ENCODE measurements at places on chromosomes 4 and X.

- DNase-seq, result no peak
Observed at GRCh38 chr4:82968972-82969371, 41.7 kb downstream of the LIN54 start.

DNA sequence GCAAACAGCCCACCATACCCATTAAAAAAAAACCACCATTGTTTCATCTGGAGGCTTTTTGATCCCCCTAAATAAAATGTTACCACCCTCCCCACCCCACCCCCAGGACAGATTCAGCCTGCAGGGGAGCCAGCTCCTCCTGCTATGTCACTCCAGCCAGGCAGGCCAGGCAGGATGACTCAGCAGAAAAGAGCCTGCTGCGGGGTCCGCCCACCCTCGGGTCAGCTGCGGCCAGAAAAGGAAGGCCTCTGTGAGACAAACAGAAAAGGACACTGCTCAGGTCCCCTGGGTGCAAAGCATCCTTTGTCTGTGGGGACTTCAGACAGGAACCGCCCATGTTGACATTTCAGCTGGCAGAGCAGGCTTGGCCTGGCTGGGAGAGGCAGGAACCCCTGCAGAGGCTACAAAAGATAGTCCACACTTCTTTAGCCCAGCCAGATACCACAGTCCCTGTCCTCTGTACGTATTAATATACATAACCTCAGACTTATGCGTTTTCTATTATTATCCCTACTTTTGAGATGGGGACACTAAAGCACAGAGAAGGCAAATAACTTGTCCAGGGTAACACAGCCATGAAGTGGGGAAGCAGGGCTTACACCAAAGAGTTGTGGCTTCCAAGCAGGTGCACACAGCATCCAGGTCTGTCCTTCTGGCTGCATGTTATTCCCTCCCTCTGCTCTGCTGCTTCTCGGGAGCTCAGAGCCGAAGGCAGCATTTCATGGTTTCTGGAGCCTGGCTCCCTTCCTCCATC lies 147.7 kb downstream of the CPEB2 start:
- peak; percentile 79 for DNase-seq

DNA sequence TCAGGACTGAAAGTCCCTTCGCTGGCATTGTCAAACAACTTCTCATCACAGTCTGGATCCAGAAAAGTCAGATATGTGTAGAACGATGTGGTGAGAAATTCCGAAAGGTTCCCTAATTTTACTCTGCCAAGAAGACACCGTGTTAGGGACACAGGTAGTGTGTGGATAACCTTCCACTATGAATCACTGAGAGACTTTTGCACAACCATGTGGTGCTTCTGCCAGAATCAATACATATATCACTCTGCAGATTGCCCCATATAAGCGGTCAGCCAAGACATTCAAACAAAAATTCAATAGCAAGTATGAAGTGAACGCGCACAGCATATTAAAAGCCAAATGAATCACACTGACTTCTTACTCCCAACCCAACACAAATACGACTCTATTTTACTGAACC lies 63.8 kb downstream of the PHKA2 start:
- no peak for DNase-seq

GRCh38 chr4:143185253-143186107 lies 763 bp downstream of the USP38 start:
- DNase-seq, result peak; percentile 48

DNA sequence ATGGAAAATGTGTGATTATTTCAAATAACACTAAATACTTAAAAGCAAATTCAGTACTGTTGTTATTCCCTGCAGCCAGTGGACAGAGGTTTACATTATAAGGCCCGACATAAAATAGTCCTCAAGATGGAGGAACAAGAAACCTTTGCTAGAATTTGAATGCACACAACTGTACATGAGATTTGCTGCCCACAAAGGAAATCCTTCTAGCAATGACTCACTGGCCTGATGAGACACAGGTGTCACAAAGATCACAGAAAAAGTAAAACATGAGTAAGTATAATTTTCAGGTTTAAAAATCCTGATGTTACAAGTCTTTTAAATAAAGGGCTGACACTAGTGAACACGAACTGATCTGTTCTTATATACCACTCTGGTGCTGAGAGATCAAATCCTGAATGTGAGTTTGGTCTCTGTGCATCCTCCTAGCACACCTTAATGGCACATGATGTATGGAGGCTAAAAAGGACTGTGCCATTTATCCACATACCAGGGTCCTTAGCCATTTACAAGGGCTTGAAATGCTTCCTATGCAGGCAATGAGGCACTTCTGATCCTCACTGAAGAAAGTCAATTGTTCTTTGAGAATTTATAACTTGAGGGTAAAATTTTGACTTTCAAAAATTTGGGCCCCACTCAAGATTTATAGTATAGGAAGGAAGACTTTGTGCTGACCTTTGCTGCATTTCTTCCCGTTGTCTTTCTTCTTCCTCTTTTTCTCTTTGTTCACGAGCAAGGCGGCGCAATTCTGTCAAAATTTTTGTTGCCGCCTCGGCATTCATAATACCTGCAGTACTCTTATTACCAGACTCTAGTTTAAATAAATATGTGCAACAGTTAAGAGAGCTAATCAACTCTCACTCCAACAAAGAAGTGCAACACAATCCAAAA lies 23.0 kb downstream of the MAP7D3 start:
- DNase-seq, result no peak

DNA sequence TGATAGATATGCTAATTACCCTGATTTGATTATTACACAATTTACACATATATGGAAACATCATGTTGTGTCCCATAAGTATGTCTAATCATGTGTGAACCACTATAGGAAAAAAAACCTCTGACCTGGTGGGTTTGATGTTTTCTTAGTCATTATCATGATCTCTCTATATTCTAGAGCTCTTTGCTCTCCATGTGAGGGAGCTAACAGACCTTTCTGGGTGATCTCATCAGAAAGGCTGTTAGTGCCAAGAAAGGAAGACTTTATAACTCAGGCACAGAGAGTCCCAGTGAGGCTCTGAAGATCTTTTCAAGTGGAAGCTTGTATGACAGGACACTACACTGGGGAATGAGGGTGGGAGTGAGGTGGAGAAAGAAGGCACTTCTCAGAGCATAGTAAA lies 527.7 kb upstream of the MAGEB2 start:
- DNase-seq, result no peak

- no peak for DNase-seq
Observed at GRCh38 chr4:37000281-37000680, 244.3 kb upstream of the NWD2 start.

GRCh38 chr4:79396794-79397193 lies 11.2 kb downstream of the GK2 start:
- DNase-seq, result no peak

DNA sequence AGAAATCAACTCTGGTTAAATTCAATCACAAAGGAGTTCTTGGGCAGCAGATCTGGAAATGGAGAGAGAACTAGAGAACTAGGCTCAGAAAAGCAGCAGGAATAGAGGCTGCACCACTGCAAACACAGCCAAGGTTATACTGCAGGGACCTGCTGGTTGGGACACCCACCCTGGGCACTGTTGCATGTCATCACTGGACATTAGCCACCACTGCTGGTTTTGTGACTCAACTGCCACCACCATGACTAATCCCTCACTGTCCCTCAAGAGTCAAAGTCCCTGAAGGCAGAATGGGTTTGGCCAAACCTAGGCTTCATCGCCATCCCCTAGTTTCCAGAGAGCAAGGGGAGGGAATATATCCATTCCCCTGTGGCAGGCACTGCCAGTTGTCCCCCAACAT lies 38.1 kb upstream of the IRAK1 start:
- no peak for DNase-seq

DNA sequence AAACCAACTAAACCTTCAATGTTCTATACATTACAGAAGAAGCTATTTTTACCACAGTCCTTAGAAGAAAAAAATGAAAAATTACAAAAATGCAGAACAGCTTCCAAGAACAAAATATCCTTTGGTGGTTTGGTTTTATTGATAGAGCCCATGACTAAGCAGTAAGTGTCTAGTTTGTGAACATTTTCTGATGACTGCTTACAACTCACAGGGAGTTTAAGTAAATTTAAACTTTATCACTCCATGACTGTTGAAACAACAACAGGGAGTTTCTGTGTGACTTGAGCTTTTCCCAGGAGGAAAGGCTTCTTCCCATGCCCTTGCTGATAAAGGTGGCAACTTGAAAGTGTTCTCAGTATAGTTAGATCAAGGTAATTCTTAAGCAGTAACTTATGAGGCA lies 2.9 kb downstream of the PF4 start:
- DNase-seq, result no peak

- no peak for DNase-seq
Observed at GRCh38 chr4:107094332-107094731, 58.2 kb upstream of the DKK2 start.

- peak; percentile 71 for DNase-seq
Observed at GRCh38 chr4:153794006-153794405, 5.1 kb upstream of the SFRP2 start.

GRCh38 chrX:122596998-122597397 lies 587.1 kb upstream of the GRIA3 start:
- DNase-seq, result no peak

DNA sequence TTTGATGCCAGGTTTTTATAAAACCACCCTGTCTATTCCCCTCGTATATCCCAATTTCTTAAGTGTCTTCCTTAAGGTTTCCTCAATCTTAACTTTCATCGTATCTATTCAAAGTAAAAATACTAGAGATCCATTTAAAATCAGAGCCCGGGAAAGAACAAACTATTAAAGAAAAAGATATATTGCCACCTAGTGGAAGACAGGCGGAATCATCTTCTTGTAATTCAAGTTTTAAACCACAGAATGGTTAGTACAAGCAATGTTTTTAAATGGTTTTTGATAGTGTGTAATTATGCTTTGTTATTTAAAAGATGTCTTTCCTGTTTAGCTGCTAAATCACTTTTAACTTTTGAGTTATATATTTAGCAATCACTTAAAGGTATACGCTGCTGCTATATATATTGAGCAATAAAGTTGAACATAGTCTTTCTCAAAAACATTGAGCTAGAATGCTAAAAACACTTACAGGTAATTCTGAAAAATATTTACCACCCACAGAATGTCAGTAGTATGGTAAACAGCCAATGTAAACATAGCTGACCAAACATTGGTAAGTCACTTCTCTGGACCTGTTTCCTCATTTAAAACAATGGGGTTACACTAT lies 18.2 kb downstream of the PRDM8 start:
- DNase-seq, result peak; percentile 38

Data from eye (tissue), 1 donor.